Stomach (tissue), 19 donors: ENCODE measurements at places on chromosomes 13 and 19. TPM values are rescaled to one million over a fixed set of nuclear protein-coding genes. Genes with fewer than 3 reads are reported as not detected.

Gene PRTN3
- 2.6 TPM for total RNA-seq

Gene ETV2
- total RNA-seq: not detected

Gene CFD
- total RNA-seq: 413 TPM

Gene CYSLTR2
- total RNA-seq: not detected

Gene TBC1D17
- total RNA-seq: 47.3 TPM

Gene SPRY2
- 33.2 TPM for total RNA-seq

Gene ZNF491
- total RNA-seq: not detected

Gene CD209
- total RNA-seq: 51.9 TPM

Gene PTH2
- not detected for total RNA-seq

Gene ZNF541
- total RNA-seq: not detected

Gene C19orf53
- total RNA-seq: 271 TPM
